ENCODE measurements at places on chromosomes 16 and 17.

DNA sequence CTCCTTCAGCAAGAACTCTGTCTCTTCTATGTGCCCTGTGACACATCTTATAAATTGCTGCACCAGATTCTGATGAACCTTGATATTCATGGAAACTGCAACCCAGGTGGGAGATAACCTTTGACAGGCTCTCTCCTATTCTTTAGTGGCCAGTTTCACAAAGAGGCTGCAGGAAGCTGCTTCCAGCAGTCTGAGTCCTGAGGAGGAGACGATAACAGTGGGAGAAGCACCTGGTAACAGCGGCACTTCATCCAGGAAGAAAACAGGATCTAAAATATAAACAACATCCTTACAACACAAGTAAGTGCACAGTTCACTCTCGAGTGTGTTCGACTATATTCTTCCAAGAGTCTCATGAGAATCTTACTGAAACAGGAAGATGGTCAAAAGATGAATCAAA is 180.1 kb downstream of the MAP2K6 start:
- no peak for DNase-seq

GRCh38 chr16:69839240-69839688 is 77.1 kb downstream of the WWP2 start:
- DNase-seq: no peak

- no peak for DNase-seq
These were observed 24.8 kb downstream of the KPNA2 start for GRCh38 chr17:68060336-68060735.

- no peak for DNase-seq
These were observed 21.8 kb downstream of the RAB11FIP4 start for GRCh38 chr17:31413081-31413799.

DNA sequence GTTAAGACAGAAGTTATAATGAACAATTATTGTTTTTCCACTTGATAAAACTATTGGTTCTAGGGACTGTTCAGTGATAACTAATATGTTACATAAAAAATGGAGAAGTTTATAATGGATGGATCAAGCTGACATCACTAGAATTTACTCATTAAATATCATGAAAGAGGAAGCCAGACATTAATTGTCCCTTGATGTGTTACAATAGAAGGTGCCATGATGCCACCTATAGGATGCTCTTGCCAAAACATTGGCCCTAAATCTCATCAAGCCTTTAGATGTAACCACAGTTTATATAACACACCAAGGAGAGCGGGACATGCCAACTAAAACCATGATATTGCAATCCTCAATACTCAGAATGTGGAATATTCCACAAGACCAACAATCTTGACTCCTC is 147.9 kb upstream of the MON1B start:
- no peak for DNase-seq

GRCh38 chr17:81511554-81511803 is 1.1 kb downstream of the ACTG1 start:
- DNase-seq: no peak

DNA sequence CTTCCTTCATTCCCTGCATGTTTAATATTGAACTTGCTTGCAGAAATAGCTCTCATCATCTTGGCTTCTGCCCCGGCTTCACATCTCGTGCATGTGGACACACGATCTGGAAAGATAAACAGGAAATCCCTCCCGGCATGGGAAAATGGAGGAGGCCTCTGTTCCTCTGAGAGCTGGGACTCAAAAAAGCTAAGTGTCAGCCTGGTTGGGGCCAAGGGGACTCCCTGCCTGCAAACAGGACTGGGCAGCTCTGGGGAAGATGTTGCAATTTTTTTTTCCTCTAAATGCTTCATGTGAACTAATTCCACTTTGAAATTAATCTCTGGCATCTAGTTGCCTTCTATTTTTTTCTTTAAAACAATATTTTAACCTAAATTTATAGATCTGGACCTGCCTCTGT is 24.8 kb downstream of the ITPRIPL2 start:
- DNase-seq: no peak

DNA sequence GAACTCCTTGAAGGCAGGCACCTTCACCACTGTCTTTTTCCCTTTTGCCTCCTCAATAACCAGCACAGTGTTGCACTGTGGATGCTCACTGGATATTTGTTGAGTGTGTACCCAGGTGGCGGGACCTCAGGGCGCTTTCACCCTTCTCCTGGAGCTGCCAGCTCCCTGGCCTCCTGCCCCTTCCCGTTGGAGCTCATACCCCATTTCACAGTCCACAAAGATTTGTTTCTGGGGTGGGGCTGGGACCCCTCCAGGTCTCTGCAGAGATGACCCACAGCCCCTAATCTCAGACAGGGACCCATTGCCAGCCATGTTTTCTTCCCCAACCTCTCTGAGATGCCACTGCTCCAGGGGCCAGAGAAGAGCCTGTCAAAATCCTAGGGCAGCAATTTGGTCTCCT is 12.4 kb downstream of the ALOX12B start:
- DNase-seq: no peak

DNA sequence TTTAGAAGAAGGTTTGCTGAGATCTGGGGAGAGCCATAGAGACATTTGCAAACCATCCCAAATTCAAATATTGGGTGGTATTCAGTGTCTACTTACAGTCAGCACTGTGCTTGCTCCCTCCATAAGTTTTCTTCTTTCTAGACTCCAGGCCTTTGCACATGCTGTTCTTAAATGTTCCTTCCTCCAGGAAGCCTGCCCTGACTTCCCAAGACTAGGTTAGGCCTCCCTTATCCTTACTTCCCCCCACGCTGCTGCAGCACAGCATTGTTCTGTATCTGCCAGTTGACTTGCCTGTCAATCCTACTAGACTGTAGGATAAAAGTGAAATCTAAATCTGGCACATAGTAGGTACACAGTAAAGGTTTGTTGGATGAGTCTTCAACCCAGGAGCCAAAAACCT is 53.4 kb downstream of the ASIC2 start:
- no peak for DNase-seq
